ENCODE measurements at places on chromosomes 1 and 21.

- no peak for DNase-seq
Measured at GRCh38 chr1:207328004-207328403, 6.5 kb downstream of the CD55 start.

GRCh38 chr1:85607126-85607920 lies 26.8 kb downstream of the CCN1 start:
- peak; percentile 64 for DNase-seq

DNA sequence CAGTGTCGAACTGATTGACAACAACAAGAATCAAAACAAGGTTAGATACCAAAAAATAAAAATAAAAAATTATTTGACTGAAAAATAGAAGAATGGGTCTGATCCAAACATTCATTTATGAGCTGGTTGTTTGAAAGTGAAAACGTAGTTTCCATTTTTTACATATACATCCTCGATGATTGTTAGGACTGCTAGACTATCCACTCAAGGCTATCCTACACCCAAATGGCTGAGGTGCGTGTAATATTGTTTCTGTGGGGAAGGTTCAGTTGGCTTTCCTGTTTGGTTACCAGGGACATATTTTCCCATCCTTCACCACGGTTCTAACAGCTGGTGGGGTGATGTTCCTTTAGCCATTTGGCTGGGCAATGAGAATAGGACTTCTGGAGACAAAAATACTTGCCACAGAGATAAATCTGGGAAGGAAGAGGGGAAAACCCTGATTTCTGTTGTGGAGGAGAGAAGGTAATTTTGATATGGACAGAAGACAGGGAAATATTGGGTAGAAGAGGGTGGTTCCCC lies 66.3 kb downstream of the MAP3K7CL start:
- DNase-seq, result no peak

DNA sequence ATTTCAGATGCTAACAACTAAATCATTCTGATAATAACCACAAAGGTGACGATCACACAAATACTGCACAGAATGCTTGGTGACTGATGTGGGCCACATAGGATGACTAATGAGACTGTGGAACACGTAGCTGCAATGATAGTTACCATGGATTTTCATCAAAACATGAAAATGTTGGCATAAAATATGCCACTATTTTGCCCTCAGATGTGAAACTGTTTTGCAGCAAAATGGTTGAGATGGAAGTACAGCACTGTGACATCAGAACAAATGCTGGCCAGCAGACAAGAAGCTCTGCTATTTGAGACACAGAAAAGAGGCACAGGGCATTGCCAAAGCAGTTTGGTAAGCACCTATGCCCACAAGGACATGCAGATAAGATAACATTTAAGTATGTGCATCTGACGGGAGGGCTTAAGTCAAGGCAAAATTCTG lies 83.8 kb downstream of the NIBAN1 start:
- DNase-seq, result no peak

DNA sequence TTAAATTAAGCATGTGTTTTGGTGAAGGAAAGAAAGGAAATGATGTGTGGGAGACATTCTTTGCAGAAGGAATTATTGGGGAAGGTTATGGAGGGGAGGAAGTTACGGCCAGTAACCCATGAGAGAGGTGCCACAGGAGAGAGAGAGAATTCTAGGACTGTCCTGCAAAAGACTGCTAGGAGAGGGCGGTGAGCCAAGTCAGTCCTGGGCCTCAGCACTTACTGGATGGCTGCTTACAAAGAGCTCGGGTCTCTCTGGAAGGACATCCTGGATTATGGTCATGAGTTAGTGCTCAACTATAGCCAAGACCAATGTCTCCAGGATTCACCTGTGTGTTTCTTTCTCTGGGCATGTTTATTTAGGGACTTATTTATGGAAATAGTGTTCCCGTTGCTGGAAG lies 74.4 kb upstream of the HSD17B7 start:
- DNase-seq, result no peak

DNA sequence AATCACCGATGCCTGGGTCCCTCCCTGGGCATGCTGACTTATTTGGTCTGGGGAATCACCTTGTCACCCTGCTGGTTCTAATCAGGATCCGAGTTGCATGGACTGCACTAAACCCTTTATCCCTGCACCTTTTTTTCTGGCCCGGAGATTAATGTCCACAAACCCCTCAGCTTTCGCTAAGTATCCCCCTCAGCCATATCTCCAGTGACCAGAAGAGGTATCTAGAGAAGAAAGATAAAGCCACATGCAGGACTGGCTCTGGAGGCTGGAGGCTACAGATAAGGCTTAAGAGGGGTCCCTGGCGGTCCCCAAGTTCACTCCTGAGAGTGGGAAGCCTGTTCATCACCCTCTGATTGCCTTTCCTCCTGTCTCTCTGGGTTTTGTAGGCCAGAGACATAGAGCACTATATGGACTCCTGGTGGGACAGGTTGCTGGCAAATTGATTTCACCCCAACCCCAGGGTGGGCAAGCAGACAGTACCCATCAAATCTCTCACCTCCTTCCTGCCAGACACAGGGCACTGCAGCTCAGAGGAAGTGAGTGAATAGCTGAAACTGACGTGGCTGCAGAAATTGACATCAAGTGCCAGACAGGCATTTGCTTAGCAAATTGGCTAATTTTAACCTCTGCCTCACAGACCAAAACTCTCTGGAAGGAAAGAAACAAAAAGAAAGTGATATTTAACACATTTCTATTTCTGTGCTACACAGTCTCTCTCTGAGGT lies 38.8 kb downstream of the HMGB4 start:
- no peak for DNase-seq

DNA sequence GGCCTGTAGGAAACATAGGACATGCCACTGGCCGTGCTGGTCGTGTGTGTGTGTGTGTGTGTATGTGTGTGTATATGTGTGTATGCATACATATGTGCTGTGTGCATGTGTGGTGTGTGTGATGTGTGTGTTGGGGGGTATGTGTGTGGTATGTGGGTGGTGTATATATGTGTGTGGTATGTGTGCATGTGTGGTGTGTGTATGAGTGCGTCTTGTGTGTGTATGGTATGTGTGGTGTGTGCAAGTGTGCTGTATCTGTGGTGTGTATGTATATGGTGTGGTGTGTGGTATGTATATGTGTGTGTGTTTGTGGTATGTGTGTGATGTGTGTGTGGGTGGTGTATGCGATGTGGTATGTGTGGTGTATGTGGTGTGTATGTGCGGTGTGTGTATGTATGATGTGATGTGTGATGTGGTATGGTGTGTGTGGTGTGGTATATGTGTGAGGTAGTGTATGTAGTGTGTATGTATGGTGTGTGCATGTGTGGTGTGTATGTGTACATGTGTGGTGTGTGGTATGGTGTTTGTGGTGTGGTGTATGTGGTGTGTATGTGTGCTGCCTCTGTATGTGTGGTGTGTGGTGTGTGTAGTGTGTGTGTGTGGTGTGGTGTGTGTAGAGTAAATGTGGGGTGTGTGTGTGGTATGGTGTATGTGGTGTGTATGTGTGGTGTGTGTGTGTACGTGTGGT lies 120.8 kb upstream of the CACHD1 start:
- DNase-seq, result no peak

DNA sequence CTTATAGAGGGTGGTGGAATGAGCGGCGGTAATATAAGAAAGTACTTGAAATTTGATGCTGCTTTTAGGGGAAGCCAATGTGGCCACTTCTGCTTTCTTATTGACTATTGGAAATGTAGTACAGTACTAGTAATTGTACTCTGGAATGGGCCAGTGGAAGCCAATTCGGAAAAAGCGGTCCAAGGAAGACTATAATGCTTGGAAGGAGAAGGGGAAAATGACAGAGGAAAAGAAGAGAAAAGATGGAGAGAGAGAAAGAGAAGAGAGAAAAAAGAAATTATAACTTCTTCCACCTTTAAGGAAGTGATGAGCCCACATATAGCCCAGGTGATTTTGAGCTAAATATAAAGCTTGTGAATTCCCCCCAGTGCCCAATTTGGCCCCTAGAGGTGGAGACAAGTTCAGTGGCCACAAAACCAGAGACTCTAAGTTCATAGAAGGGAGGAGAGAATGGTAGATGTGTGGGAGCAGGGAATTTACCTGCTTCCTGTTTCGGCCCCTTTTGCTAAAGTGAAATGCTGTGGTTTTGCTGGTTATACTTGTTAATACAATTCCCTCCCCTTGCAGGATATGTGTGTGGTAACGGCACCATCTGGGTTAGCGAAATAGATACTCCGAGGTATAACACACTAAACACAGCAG lies 35.7 kb upstream of the DUSP10 start:
- DNase-seq, result no peak

GRCh38 chr1:227112538-227112937 lies 172.4 kb downstream of the COQ8A start:
- DNase-seq, result no peak

DNA sequence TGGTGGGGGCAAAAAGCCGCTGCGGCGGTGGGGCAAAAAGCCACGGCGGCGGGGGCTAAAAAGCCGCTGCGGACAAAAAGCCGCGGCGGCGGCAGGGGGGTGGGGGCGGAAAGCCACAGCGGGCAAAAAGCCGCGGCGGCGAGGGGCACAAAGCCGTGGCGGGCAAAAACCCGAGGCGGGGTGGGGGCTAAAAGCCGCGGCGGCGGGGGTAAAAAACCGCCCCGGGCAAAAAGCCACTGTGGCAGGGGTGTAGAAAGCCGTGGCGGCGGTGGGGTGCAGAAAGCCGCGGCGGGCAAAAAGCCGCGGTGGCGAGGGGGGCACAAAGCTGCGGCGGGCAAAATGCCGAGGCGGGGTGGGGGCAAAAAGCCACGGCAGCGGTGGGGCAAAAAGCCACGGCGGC lies 3901.8 kb downstream of the SRGAP2C start:
- DNase-seq, result no peak
